ENCODE measurements at places on chromosomes 3 and 15.
A peak's percentile ranks its signal among the peaks of the same experiment; 100 is the strongest.

DNA sequence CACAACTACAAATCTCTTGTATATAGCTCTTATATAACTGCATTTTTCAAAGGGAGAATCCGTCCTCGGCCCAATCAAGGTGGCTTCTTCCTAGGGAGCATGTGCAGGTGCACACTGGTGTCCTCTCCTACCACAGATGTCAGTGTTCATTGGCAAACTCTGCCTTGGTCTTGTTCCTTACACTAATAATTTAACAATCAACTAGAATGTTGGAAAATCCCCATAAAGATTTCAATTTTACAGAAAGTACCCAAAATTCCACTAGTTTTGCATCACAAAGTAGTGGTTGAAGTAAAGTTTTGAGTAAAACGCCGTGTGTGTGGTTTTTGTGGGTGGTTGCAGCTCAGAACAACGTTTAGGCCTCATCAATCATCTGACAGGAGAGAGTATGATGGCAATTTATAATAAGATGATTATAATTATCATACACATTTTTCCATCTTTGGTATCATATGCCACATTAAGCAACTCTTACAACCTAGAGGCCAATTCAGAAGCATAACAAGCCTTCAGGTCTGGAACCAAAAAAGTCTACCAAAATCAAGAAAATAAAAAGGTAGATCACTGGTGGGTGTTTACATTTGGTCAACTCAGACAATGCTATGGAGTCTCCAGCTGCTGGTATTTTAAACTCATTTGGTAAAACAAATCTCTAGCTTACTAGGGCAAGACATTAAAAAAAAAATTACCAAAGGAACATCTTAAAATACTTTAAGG, 128.9 kb upstream of the BHLHE40 start:
- DNase-seq, result no peak

- DNase-seq, result no peak
Measured at GRCh38 chr3:87367736-87368135, 91.4 kb upstream of the POU1F1 start.

DNA sequence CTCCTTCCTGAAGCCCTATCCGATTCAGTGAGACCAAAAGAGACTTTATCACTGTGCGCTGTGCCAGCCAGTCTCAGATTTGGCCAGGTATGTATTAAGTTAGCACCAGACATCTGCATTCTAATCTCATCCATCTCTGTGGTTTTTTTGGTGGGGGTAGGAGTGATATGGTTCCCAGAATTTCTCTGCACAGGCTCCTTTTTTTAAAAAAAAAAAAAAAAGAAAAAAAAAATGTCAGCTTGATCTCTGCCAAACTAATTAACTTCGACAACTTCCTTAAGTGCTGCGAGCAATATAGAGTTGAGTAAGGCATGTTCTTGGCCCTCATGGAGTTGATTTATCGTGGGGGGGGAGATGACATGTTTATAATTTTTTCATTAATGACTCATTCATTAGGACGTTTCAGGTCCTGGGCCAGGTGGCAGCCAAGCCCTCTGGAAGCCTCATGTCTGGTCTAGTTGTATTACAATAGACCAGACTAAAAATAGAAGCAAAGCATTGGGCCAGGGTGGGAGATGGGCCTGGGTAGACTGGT, 12.9 kb downstream of the SLCO3A1 start:
- no peak for DNase-seq

- DNase-seq, result no peak
Measured at GRCh38 chr3:148373961-148374360, 323.7 kb upstream of the AGTR1 start.

- DNase-seq, result no peak
Measured at GRCh38 chr3:138974462-138974861, 27.4 kb downstream of the FOXL2NB start.

DNA sequence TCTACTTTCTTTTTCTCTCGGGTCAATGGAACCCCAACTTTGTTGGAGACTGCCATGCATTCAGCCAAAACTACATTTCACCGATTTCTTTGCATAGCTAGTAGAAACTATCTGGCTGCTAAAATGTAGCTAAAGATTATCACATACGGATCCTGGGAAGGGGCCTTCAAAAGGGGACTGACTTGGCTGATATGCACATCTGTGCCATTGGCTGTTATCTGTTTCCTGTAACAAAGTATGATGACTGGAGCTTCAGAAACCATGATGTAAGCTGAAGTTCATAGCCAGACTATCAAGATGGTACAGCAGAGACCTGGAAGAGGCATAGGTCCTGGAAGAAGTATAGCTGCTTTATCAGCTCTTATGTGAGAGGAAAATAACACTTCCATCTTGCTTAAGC, 179.1 kb downstream of the NSUN3 start:
- DNase-seq, result no peak

DNA sequence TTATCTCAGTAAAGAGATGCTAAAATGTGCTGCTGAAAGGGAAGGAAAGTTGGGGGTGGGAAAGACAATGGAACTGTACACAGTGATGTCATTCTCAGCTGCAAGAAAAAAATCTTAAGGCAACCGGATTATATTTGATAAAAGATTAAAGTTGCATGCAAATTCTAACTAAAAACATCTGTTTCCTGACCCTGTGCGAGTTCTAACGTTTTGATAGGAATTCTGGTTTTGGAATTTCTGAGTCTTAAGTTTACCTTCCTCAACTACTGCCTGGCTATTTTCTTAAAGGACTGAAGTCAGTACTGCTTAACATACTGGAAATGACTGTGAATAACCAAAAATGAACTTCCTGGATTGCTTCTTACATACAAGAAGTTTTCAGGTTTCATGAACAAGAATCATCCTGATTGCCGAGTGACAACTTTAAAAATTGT, 115.5 kb downstream of the SLC25A26 start:
- no peak for DNase-seq

DNA sequence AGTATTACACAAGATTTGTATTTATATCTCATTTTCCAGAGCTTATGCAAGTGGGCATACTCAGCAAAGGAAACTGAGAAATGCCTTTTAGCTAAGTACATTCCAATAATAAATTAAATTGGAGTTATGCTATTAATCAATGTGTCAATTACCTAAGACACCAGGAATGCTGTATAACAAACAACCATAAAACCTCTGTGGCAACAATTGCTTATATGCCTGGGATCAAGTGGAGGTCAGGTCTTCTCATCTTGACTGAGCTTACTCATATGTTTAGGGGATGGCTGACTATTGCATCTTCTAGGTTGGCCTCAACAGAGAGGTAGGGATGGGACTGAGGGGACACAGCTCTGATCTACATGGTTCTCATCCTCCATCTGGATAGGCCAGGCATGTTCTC, 30.7 kb downstream of the CD200R1L start:
- DNase-seq, result no peak

DNA sequence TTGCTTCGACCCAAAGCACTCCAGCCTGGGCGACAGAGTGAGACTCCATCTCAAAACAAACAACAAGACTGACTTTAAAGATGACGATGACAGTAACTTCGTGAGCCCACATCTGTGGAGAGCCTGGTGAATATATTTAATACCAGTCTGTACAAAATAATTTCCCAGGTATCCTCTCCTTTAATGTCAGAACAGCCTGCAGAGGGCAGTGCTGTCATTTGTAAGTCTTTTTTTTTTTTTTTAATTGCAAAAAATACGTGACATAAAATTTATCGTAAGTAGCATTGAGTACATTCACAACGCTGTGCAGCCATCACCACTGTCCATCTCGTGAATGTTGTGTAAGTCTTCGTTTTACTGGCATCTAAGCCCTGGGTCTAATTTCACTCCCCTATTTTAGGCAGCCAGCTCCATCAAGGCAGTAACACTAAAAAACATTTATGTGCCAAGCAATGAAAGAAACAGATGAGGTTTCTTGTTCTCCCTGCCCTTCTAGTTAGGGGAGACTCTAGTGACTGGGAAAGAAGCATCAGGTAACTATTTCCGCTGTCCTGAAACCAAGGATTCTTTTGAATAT, 1.4 kb downstream of the HTD2 start:
- no peak for DNase-seq

DNA sequence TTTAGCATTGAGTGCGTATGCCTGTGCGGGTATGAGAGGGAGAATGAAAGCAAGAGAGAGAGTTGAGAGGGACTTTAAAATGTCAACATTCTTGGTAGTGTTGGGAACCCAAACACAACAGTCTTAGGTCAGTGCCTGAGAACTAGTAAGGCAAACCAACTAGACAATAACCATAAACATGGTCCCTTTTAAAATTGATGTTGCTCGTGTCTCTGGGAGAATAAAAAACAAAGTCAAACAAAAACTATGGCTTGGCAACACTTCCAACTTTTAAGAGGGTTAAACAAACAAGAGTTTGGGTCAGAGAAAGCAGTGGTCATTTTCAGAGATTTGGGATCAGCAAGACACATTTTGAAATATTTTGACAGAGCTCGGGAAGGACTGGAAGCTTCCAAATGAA, 146.7 kb upstream of the THBS1 start:
- no peak for DNase-seq

DNA sequence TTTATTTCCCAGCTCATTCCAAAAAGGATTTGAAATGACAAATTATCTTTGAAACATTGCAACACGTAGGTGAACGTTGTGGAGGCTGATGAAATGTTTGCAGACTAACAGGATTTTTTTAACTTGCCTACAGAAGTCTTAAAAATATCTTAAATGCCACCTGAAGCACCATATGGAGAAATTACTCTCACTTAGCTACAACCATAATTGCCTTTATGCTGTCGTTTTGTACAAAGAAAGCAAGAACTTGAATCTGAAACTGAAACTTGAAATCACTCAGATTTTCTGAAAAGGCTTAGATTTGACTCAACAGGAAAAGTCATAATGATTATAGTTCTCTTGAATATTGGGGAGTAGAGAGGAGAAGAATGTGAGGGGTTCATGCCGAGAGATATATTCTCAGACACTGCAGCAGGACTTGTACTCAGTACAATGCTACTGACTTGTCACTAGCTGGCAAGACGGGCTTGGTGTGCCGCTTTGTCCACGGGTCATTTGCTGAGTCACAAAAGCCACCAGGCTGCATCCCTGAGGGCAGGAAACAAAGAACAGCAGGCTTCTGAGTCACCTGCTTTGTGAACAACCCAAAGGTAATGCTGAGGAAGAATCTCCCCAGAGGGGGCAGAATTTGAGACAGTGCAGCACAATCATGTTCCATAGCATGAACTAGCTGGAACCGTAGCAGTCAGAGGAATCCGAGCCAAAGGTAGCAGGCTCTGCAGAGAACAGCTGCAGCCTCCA, 7.1 kb upstream of the FMN1 start:
- peak; percentile 95 for DNase-seq

DNA sequence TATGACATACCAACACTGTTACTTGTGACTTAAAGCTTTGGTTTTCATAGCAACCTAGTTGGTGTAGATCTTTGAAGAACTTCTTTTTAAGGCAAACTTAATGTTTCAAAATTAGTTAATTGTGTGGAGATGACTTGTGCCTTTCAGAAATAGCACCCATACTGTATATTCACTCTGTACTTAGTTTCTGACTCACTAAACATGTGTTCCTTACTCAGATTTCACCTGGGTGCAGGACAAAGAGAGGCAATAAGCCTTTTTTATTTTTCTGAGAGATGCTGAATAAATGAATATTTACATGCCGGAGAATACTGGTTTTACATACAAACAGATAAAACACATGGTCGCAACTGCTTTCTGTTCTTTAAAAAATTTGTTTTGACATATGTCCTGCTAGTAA, 44.8 kb downstream of the SLC25A26 start:
- DNase-seq, result no peak

DNA sequence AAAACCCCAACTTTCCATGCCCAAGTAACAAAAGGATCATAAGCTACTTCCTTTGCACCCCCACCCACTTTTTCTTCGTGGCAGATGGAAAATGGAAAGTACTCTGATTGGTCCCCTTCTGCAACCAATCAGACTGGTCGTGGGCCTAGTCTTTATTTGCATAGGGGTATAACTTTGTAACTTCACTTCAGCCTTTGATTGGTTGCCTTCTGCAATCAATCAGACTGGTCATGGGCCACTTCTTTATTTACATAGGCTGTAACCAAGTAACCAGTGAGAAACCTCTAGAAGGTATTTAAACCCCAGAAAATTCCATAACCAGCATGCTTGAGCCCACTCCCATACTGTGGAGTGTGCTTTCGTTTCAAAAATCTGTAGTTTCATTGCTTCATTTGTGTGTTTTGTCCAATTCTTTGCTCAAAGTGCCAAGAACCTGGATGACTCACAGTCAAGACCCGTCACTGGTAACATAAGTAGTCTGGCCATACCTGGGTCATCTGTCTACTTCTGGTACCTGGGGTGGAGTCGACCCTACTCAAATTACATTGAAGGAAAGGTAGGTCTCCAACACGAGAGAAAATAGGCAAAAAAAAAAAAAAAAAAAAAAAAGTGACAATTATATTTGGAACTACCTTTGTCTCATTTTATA, 41.9 kb downstream of the CMTM8 start:
- no peak for DNase-seq

- DNase-seq, result no peak
Measured at GRCh38 chr3:174444391-174444790, 414.7 kb upstream of the NAALADL2 start.

GRCh38 chr3:30984855-30985749, 90.6 kb upstream of the GADL1 start:
- DNase-seq, result no peak

DNA sequence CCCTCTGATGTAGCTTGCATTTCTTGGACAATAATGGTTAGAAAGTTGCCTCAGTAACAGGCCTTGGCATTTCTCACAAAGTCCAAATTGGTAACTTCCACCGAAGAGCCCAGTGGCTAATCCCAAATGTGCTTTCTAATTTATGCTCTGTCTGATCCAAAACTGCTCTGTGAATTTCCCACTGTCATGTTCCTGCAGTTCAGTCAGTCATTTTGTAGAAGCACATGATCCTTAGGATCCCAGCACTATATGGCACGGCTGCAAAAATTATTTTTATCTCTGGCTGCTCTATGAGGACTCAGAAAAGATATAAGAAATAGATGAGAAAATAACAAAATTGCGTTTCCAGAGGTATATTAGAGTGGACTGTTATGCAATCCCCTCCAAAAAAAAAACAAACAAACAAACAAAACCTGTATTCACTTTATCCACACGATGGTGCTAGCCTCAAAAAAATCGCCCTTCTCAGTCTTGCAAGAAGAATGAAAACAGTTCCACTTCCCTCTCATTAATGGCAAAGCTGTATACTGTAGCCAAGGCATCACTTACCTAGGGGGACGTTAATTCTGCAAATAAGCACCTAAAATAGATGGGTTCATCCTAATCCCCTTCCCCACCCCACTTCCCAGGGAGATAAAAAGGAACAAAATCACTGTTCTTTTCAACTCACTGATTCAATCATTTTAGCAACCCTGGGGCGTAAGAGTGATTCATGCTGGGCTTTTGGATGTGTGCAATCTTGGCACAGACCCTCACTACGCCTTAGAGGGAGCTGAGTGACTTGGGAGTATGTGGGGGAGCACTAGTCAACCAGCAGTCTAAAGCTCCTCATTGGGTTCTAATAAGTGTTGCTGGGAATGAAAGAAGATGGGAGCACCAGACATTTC, 61.3 kb downstream of the TMCO5A start:
- DNase-seq, result no peak

- DNase-seq, result no peak
Measured at GRCh38 chr3:108114423-108115065, 23.7 kb upstream of the CD47 start.

DNA sequence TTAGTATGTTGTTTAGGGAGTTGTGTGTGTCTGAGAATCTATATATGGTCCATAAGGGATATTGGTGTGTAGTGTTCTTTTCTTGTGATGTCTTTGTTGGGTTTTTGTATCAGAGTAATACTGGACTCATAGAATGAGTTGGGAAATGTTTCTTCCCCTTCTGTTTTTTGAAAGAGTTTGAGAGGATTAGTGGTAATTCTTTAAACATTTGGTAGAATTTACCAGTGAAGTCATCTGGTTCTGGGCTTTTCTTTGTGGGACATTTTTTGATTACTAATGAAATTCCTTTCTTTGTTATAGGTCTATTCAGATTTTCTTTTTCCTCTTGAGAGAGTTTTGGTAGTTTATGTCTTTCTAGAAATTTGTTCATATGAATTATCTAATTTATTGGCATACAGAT, 16.9 kb downstream of the ACKR2 start:
- DNase-seq, result no peak
